Small intestine (tissue), 16 donors: ENCODE measurements at places on chromosomes 11 and 22. TPM values are rescaled to one million over a fixed set of nuclear protein-coding genes. Genes with fewer than 3 reads are reported as not detected.

Gene SLN
- 0.15 TPM for polyA plus RNA-seq

Gene POLR3H
- polyA plus RNA-seq, result 7.8 TPM

Gene VSIG10L2
- polyA plus RNA-seq, result not detected

Gene OLFML1
- 7.7 TPM for polyA plus RNA-seq

Gene MMP13
- polyA plus RNA-seq, result not detected

Gene EMSY
- 6.8 TPM for polyA plus RNA-seq

Gene LMF2
- polyA plus RNA-seq, result 42.7 TPM

Gene GAB4
- polyA plus RNA-seq, result not detected

Gene OVOL1
- polyA plus RNA-seq, result 41.3 TPM

Gene SLC15A3
- 11.6 TPM for polyA plus RNA-seq
